ENCODE measurements at places on chromosomes 5 and 9.

GRCh38 chr5:167243463-167243862 lies 1048.0 kb upstream of the WWC1 start:
- no peaks in the 10 kb centered on the region for H3K27me3 ChIP-seq
- no peaks in the 10 kb centered on the region for H3K36me3 ChIP-seq
- no peak overlapping the region for H3K27ac ChIP-seq
- no peaks in the 10 kb centered on the region for H3K4me1 ChIP-seq

- H3K27me3 ChIP-seq: no peaks in the 10 kb centered on the region
- DNase-seq: no peak
- no peak overlapping the region for H3K27ac ChIP-seq
- H3K4me1 ChIP-seq: no peaks in the 10 kb centered on the region
These were observed 593.5 kb downstream of the CETN3 start for GRCh38 chr5:89816038-89816437.

- H3K27ac ChIP-seq: no peak overlapping the region
- no peak overlapping the region for H3K4me3 ChIP-seq
- H3K27me3 ChIP-seq: no peaks in the 10 kb centered on the region
- DNase-seq: peak; percentile 58
- no peaks in the 10 kb centered on the region for H3K4me1 ChIP-seq
These were observed 39.0 kb upstream of the HOMER1 start for GRCh38 chr5:79552984-79553383.

GRCh38 chr9:35856206-35856605 lies 14.0 kb downstream of the OR13J1 start:
- peaks cover 95% of the 10 kb centered on the region for H3K27me3 ChIP-seq
- H3K27ac ChIP-seq: no peak overlapping the region
- H3K4me3 ChIP-seq: no peak overlapping the region
- no peaks in the 10 kb centered on the region for H3K4me1 ChIP-seq

GRCh38 chr5:42641336-42642005 lies 115.1 kb upstream of the CCDC152 start:
- no peaks in the 10 kb centered on the region for H3K4me1 ChIP-seq
- no peak for DNase-seq
- no peak overlapping the region for H3K4me3 ChIP-seq
- no peaks in the 10 kb centered on the region for H3K36me3 ChIP-seq

DNA sequence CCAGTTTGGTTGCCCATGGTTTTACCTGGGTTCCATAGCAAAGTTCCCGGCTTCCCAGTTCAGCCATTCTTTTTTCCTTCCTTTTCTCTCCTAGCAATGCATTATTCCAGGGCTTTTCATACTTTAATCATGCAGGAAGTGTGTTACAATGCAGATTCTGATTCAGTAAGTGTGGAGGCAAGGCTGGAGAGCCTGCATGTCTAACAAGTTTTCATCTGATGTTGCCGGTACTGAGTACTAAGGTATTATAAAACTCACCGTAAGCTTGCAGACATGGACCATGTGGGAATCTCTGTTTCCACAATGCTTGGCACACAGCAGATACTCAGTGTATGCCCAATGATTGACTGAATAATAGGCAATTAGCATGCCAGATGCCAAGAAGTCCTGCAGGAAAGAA lies 102.9 kb upstream of the SHB start:
- H3K27ac ChIP-seq: no peak overlapping the region
- no peaks in the 10 kb centered on the region for H3K4me1 ChIP-seq
- no peak for DNase-seq
- no peak overlapping the region for H3K4me3 ChIP-seq
- H3K36me3 ChIP-seq: no peaks in the 10 kb centered on the region

GRCh38 chr5:147801461-147801860 lies 18.9 kb upstream of the JAKMIP2 start:
- H3K36me3 ChIP-seq: no peaks in the 10 kb centered on the region
- H3K27me3 ChIP-seq: no peaks in the 10 kb centered on the region
- no peak for DNase-seq
- no peak overlapping the region for H3K27ac ChIP-seq

GRCh38 chr9:86667307-86667706 lies 280.0 kb downstream of the GAS1 start:
- no peaks in the 10 kb centered on the region for H3K36me3 ChIP-seq
- no peak for DNase-seq
- no peaks in the 10 kb centered on the region for H3K4me1 ChIP-seq

DNA sequence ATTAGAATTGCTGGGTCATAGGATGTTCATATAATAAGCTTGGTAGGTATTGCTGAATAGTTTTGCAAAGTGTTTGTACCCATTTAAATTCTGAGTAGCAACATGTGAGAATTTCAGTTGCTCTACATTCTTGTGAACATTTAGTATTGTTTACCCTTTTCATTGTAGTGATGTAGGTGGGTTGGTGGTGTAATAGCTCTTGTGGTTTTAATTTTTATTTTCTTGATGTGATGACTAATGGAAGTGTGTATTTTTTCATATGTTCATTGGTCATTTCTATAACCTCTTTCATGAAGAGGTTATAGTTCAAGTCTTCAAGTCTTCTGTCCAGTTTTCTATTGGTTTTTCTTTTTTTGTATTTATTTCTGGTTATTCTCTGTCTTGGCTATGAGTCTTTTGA lies 34.4 kb downstream of the RASA1 start:
- H3K36me3 ChIP-seq: peaks cover 10% of the 10 kb centered on the region

GRCh38 chr9:113992994-113993393 lies 85.1 kb downstream of the AMBP start:
- peak overlapping the region; percentile 59 for H3K27ac ChIP-seq
- H3K4me1 ChIP-seq: peaks cover 32% of the 10 kb centered on the region
- DNase-seq: peak; percentile 36
- H3K4me3 ChIP-seq: no peak overlapping the region
- H3K27me3 ChIP-seq: no peaks in the 10 kb centered on the region

- no peak for DNase-seq
- H3K27ac ChIP-seq: no peak overlapping the region
- no peak overlapping the region for H3K4me3 ChIP-seq
- no peaks in the 10 kb centered on the region for H3K36me3 ChIP-seq
These were observed 220.0 kb downstream of the CACNA1B start for GRCh38 chr9:138097501-138097991.

DNA sequence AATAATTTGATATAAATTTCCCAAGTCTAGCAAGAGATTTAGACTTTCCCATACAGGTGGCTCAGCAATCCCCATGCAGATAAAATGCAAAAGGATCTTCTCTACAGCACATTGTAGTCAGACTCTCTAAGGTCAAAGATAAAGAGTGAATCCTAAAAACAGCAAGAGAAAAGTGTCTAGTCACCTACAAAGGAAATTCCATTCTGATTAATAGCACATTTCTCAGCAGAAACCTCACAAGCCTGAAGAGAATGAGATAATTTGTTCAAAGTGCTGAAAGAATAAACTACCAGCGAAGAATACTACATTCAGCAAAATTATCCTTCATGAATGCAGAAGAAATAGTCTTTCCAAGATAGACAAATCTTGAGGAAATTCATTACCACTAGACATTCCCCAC lies 493.3 kb downstream of the PRELID2 start:
- no peak for DNase-seq
- no peak overlapping the region for H3K4me3 ChIP-seq
- no peaks in the 10 kb centered on the region for H3K36me3 ChIP-seq
- H3K4me1 ChIP-seq: no peaks in the 10 kb centered on the region
- H3K27me3 ChIP-seq: no peaks in the 10 kb centered on the region
- H3K27ac ChIP-seq: no peak overlapping the region

DNA sequence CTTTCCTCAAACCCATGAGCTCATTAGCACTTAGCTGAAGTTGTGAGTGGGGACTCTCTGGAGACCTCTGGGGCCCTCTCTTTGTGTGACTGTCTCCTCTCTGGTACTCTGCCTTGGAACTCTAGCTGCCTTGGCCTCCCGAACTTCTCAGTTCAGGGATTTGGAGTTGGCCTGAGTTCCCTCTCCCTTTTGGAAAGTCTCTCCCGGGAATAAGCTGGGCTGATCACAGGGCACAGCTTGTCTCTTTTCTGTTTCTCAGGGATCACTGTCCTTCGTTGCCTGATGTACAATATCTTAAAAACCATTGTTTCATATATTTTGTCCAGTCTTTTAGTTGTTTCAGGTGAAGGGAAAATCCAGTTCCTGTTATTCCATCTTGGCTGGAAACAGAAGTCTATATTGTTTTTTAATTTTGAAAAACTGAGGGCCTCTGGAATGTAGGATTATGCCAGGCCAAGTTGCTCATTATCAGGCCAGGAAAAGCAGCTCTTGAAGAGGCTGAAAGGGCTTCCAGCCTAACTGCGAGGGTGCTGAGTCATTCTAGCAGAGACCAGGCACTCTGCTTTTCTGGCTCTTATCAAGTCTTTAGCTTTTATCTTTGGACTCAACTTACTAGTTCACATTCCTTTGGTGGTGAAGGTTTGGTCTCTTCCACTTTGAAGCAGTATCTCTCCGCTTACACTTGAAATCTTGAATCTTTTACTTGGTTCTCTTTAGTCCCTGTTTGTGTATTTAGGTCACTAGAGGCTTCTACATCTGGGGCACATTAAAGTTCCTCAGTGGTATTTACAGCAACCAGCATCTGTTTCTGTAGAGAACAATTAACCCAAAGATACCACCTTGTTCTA lies 8.4 kb upstream of the RGS3 start:
- DNase-seq: peak; percentile 81
- peaks cover 3% of the 10 kb centered on the region for H3K36me3 ChIP-seq

- H3K36me3 ChIP-seq: no peaks in the 10 kb centered on the region
- H3K4me1 ChIP-seq: no peaks in the 10 kb centered on the region
- H3K27me3 ChIP-seq: no peaks in the 10 kb centered on the region
- DNase-seq: no peak
- no peak overlapping the region for H3K4me3 ChIP-seq
These were observed 304.6 kb downstream of the ACTL7B start for GRCh38 chr9:108551030-108551841.

DNA sequence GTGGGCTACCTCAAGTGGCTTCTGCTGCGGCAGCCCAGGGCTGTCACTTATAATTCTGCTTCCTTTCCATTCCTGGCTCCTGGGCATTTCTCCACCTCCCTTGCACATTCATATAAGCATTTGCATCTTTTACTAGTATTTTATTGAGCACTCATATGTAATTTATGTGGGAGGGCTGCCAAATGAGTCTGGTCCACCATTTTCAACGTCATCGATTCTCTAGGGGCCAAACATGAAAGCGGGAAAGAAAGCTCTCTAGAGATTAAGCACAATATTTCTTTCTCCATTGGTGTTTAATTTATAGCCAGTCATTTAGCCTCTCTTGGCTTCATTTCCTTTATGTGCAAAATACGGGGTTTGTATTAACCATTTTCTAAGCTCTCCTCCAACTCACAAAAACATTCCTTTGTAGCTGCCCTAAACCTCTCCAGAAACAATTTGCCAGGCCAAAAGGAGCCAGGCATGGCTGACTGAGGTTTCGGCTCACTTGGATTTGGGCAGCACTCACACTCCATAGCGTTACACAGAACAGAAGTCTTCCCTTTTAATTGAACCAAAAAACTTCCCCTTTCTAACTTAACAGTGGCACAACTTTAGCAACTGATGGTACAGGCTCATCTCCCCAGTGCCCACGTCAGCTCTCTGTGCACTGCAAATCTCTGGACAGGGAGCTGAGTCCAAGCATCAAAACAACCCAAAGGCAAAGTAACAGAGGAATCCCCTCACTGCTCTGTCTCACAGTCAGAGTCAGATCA lies 183.5 kb downstream of the ROR2 start:
- peak; percentile 22 for DNase-seq
- no peak overlapping the region for H3K27ac ChIP-seq
- no peak overlapping the region for H3K4me3 ChIP-seq
- H3K4me1 ChIP-seq: peaks cover 5% of the 10 kb centered on the region
- H3K36me3 ChIP-seq: no peaks in the 10 kb centered on the region
- H3K27me3 ChIP-seq: no peaks in the 10 kb centered on the region
